Lower lobe of right lung (tissue), 2 donors: ENCODE measurements at places on chromosomes 1 and 21. TPM values are rescaled to one million over a fixed set of nuclear protein-coding genes. Genes with fewer than 3 reads are reported as not detected.

ADGRB2 gene
- total RNA-seq: 1.1 TPM

OVAAL gene
- total RNA-seq: not detected

- peaks cover 79% of the 10 kb centered on the region for H3K4me1 ChIP-seq
- no peaks in the 10 kb centered on the region for H3K27me3 ChIP-seq
- peak; percentile 91 for DNase-seq
- peak overlapping the region; percentile 60 for H3K27ac ChIP-seq
Measured at GRCh38 chr1:23528250-23528978, 2.6 kb downstream of the E2F2 start.

GRCh38 chr1:213194855-213195254, 143.8 kb downstream of the RPS6KC1 start:
- no peaks in the 10 kb centered on the region for H3K4me1 ChIP-seq
- H3K4me3 ChIP-seq: no peak overlapping the region
- H3K27ac ChIP-seq: no peak overlapping the region
- H3K27me3 ChIP-seq: no peaks in the 10 kb centered on the region
- no peak for DNase-seq

DNA sequence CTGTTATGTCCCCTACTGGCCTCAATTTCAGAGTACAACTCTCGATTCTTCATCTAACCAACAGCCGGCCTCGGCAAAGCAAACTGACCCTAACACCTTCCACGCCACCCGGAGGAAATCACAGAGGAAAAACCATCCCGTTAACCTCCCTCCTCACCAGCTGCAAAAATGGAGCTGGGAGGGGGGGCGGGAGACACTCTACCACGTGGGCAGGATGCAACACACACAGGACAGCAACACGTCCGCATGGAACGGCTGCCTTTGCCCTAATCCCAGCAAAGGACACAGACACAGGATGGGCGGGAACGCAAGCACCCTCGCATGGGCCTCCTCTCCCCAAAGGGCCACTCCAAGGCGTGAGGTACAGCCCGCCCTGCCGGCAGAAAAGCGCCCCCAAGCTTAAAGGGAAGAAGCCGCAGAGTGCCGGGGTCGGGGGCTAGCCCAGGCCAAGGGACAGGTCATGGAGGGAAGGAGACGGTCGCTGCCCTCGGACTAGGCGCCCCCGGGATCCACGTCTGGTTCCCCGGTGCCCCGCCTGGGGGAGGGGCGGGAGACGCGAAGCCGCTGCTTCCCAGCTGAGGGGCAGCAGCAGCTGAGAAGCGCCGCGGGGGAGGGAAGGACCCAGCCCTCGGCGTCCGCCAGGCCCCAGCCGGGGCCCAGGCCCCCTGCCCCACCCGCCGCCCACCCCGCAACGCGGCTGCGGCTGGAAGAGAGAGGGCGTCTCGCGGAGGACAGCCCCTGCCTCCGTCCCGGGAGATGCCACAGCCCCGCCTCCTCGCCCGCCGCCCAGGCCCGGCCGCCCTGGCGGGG, 590 bp downstream of the FOXJ3 start:
- H3K36me3 ChIP-seq: no peaks in the 10 kb centered on the region
- H3K4me3 ChIP-seq: peak overlapping the region; percentile 99
- peaks cover 36% of the 10 kb centered on the region for H3K4me1 ChIP-seq
- no peaks in the 10 kb centered on the region for H3K27me3 ChIP-seq

DNA sequence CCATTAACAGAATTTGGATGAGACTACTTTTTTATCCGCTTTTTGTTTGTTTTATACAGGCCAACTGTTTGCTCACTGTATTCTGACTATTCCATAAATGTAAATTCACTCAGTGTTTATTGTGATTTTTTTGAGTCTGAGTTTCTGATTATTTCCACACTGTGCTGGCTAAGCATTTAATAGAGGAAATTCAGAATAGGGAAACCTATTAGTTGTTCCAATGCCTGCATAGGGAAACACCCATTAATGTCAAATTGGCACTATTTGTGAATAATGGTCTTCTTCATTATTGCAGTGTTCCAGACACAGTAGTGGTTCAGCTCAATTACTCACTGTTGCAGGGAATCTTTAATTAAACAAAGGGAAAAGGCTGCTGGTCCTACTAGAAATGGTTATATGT, 174.7 kb upstream of the SGIP1 start:
- H3K4me3 ChIP-seq: no peak overlapping the region
- no peaks in the 10 kb centered on the region for H3K27me3 ChIP-seq
- peaks cover 42% of the 10 kb centered on the region for H3K4me1 ChIP-seq
- H3K27ac ChIP-seq: no peak overlapping the region

- H3K27me3 ChIP-seq: no peaks in the 10 kb centered on the region
- no peak overlapping the region for H3K27ac ChIP-seq
- H3K4me1 ChIP-seq: no peaks in the 10 kb centered on the region
- no peak overlapping the region for H3K4me3 ChIP-seq
- DNase-seq: no peak
Measured at GRCh38 chr1:6989212-6990159, 204.2 kb downstream of the CAMTA1 start.

DNA sequence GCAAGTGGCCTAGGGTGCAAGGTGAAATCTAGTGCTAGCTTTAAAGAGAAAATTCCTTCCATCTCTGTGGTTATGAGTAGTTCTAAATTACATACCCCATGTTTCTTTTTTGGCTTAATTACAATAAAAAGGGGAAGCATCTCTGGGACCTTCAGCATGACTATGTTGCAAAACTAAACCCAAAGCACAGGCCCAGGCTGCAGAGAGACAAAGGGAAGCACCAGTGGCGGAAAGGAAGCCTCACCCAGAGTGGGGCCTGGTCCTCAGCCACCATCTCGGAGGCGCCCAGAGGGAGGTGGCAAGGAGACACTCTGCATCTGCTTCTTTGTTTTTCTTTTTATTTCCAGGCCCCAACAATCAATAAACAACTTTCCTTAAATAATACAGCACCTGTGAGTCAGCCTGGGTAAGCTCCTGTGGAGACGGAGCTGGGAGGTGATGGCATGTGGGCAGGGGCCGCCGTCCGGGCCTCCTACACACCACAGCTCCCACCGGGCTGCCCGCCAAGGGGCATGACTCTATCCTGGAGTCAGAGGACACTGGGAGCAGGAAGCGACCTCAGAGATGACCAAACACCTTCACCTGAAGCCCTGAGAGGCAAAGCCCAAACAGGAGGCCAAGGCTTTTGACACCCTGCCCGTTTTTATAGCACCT, 21.7 kb downstream of the ITPKB start:
- no peaks in the 10 kb centered on the region for H3K27me3 ChIP-seq
- peak; percentile 71 for DNase-seq
- no peak overlapping the region for H3K4me3 ChIP-seq
- peaks cover 22% of the 10 kb centered on the region for H3K4me1 ChIP-seq

DNA sequence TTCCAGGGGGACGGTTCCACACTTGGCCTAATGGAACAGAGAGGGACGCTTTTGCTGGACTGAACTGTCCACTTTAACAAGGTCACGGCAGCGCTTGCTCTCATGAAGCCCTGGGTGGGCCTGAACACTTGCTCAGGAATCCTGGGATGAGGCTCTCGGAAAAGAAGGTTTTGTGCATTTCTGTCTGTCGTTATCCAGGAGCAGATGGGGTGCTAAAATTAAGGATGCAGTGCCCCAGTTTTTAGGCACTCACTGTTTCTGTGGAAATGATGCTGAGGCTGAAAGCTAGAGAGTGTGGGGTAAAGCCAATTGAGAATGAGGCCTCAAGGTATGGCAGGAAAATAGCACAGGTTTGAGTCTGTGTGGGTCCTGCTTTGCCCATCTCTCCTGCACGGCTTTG, 111.0 kb downstream of the DAB1 start:
- H3K4me1 ChIP-seq: no peaks in the 10 kb centered on the region
- no peak overlapping the region for H3K27ac ChIP-seq
- no peaks in the 10 kb centered on the region for H3K27me3 ChIP-seq
- H3K36me3 ChIP-seq: no peaks in the 10 kb centered on the region

DNA sequence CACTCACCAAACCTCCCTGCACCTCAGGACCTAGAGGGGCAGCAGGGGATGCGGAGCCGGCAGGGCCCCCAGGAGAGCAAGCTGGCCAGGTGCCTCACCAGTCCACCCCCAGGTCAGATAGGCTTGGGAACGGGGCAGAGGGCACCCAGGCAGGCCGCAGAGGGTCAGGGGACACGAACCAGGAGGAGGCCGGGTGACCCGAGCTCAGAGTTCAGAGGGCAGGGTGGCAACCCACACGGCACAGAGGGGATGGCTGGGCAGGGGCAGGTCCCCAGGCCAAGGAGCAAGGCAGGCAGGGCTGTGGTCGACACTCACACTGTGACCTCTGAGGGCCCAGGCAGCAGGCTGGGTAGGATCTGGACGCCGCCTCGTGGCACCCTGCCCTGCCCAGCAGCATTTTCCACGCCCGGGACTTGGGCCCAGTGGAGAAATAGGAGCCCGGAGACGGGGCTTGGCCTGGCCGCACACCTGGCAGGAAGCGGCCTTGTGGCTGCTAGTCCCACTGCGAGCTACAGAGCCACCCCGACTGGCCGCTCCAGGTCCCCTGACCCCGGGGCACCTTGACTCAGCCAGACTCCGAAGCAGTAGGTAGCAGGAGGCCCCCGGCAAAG, 5.3 kb downstream of the DVL1 start:
- peaks cover 22% of the 10 kb centered on the region for H3K36me3 ChIP-seq
- H3K27me3 ChIP-seq: no peaks in the 10 kb centered on the region
- peak overlapping the region; percentile 46 for H3K27ac ChIP-seq

DNA sequence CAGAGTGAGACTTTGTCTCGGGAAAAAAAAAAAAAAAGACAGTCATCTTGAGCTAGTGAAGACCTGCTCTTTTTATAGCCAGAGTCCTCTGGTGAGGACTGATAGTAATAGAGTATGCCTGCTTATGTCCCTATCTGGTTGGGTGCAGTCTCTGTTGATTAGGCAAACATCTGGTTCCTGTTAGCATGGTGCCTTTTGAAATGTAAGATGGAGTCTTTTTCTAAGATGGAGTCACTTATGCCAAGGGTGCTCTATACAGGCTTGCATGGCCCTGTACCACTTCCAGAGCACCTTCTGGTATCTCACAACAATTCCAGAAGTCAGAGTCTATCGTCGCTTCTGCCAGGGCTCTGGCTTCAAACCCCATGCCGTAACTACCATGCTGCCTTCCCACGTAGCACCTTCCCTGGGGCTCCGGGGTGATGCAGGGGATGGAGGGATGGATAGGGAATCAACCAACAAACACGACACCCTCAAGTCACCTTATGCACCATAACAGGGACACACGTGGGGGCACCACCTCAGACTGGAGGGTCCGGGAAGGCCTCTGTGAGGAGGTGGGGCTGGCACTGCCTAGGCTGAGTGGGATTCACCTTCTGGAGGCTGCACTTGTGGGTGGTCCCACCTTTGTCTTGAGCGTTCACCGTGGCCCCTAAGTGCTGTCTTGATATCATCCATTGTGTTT, 11.6 kb upstream of the PADI6 start:
- H3K4me1 ChIP-seq: no peaks in the 10 kb centered on the region
- no peak overlapping the region for H3K4me3 ChIP-seq
- DNase-seq: no peak
- H3K27ac ChIP-seq: no peak overlapping the region
